Thymus (tissue), 14 donors: ENCODE measurements at places on chromosomes 16 and 17.

DNA sequence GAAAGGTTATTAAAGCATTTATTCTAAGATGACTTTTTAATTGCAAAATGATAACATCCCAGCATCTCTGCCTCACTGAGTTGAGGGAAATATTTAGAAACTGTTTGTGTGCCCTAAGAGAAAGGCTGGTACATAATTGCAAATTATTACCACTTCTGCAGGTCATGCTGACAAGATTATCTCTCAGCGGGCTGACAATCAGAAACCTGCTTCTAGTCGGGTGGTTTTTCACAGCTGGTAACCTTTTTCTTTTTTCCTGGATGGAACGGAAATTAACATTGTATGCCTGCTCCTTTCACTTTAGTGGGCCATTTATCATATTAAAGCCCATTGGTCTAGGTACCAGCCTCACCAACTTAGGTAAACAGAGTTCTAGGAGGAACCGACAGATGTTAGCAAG is 17.0 kb upstream of the NUDT7 start:
- no peak for DNase-seq

GRCh38 chr16:84928679-84929420 is 82.5 kb downstream of the ZDHHC7 start:
- no peak for DNase-seq

- DNase-seq, result no peak
Measured at GRCh38 chr16:19882646-19883045, 2.0 kb downstream of the GPRC5B start.

GRCh38 chr17:50871364-50871763 is 5.2 kb upstream of the TOB1 start:
- no peak for DNase-seq

DNA sequence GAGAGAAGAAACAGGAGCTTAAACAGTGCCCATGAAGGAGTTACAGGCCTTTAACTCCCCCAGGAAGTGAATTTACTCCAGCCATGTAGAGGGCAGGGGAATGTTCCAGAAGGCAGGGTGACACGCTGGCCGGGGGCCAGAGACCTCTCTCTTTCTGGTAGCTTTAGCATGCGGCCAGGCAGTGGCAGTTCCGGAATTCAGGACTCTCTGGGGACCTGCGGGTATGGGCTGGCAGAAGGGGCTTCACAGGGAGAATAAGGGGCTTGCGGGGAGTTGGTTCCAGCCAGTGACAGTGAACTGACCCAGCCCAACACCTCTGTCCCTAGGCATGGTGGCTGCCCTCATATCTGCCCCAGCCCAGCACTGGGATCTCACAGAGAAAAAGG is 40.0 kb downstream of the MYH3 start:
- no peak for DNase-seq

DNA sequence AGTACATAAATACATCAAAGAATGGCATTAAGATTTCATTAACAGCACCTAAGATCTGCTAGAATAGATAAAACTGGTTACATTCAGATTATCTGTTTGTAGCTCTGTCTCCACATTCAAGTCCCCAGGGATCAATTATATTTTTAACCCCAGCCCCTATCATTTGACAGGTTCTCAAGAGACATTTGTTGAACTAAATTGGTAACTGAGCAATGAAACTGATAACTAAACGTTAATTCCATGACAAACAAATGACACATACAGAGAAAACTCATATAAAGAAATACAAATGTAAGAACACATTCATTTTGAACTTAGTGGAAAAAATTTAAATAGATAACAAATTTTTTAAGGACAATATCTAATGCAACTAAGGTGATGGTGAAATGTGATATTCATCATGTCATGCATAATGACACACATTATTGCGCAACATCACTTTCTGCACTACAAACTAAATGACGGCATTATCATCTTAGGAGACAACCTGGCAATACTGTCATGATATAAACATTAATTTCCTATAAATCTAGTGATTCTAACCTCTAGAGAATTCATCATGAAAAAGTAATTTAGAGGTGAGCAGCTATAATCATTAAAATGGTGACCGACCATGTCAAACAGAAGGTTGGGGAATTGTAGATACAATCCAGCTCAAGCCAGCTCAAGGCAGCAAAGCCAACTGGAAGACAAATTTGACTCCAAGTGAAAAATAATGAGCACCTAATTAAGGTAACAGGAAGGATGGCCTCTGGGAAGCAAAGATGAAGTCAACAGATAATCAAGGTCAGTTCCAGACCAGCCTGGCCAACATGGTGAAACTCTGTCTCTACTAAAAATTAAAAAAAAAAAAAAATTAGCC is 9.5 kb downstream of the ARHGAP17 start:
- DNase-seq, result no peak

GRCh38 chr17:19457830-19458271 is 46.8 kb downstream of the RNF112 start:
- DNase-seq, result no peak

DNA sequence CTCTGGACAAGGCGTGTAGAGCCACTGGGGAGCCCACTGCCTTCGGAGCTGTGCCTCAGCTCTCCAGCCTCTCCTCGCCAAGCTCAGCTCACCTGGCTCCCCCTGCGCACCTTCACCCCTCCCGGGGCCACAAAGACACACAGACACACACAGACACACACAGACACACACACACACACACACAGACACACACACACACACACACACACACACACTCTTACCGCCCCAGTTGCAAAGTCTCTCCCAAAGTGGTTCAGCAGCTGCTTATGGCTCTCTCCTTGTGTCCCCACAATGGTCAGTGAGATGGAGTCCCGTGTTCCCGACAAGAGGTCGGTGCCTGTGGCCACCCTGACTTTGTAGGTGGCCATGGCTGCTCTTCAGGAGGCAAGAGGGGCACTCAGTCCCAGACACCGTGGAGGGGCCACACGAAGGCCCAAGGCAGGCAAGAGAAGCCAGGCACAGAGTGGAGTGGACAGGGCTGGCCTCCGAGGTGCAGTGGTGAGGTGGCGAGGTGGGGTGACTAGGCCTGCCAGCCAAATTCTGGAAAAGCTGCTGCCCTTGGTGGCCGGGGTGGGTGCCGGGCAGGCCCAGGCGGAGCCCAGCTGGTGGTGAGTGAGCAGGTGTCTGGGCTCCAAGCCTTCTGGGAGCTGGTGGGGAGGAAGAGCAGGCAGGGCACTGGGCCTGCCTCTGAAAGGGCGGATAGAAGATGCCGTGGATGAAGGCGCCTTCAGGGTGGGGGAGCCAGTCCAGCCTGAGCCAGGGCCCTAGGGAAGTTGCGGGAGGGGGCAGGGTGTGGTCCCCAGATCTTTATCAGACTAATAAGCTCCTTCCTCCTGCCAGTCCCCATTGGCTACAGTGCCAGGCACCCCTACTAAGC is at the start of gene ALOX12B:
Gene ALOX12B (minus strand): TSS at position 642 of the 877 bp plus-strand sequence. CDS start 274 bp downstream, at position 368.
- no peak for DNase-seq

DNA sequence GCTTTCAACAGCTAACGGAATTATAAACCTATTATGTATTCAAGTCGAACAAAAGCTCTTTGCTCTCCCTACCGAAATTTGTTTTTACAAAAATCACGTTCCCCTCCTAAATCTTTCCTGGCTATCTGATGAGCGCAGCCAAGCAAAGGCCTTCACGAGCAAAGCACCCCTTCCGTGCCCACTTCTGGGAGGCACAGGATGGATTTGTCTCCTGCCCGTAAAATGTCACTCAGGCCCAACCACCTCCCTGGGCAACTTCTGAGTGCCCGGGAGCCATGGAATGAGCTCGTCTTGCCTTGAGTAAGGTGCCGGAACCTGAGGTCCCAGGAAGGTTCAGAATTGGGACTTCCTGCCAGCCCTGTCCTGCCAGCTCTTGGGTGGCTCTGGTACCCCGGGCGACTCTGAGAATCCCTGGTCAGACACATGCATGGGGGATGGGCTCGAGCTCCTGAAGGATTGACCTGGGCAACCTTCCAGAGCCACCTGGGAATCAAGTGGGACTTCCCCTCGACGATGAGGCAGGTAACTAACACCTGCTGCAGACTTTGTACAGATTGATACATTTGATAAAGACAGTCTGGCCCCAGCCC is 19.8 kb downstream of the SLC7A5 start:
- DNase-seq, result no peak
